ENCODE measurements at places on chromosomes 4 and X.
A peak's percentile ranks its signal among the peaks of the same experiment; 100 is the strongest.

GRCh38 chrX:123859409-123859845, 426 bp upstream of the XIAP start:
- DNase-seq = no peak

DNA sequence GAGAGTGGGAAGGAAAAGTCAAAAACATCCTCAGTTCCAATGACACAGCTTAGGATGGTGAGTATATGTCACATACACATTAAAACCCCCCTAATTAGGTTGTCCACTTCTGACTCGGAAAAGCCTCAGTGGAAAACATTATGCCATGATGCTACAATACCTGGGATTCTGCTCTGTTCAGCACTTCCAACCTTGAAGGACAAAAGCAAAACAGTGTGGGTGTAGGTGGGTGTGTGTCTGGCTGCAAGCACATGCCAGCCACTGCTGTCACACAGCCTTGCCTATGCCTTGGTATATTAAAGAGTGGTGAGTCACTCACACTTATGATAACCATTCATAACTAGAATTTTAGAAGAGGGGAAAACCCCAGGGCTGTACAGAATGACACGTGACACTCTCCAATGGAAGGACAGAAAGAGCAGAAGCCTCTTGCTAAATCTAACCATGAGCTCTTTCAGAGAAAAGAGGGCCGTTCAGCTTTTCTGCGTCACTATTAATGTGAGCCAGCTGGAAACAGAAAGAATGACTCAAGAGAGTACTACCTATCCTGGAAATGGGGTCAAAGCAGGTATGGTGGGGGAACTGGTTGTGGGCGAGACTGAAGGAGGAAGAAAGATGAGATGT, 159.6 kb downstream of the TET2 start:
- DNase-seq = no peak

GRCh38 chr4:18214411-18215055, 193.0 kb upstream of the LCORL start:
- no peak for DNase-seq

- DNase-seq = no peak
Measured at GRCh38 chrX:57741107-57741506, 61.0 kb upstream of the NLRP2B start.

GRCh38 chr4:177879851-177880250, 437.6 kb upstream of the AGA start:
- no peak for DNase-seq

GRCh38 chr4:7750972-7751371, 188.7 kb downstream of the AFAP1 start:
- no peak for DNase-seq

- no peak for DNase-seq
Measured at GRCh38 chrX:116170511-116170910, at the start of gene AGTR2. AGTR2 (plus strand) TSS chrX:116170744; CDS start chrX:116172281, 1,537 bp downstream.

DNA sequence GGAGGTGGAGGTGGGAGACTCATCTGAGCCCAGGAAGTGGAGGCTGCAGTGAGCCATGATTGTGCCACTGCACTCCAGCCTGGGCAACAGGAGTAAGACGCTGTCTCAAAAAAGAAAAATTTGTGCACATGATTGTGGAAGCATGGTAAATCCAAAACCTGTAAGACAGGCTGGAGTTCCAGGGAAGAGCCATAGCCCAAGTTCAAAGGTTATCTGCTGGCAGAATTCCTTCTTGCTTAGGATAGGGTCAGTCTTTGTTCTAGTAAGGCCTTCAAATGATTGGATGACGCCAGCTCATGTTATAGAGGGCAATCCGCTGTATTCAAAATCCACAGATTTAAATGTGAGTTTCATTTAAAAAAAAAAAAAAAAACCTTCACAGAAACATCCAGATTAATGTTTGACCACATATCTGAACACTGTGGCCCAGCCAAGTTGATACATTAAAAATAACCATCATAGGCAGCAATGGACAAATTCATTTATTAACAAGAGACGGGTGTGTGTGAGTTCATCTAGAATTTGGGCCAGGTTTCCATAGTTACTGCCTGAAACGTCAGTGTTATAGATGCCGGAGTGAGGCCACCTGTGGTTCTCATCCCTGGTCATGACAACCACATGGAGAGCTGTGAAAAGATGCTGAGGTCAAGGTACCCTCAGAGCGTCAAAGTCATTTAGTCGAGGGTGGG, 35.2 kb upstream of the SLC2A9 start:
- no peak for DNase-seq

- no peak for DNase-seq
Measured at GRCh38 chr4:62661821-62662220, 1461.7 kb downstream of the ADGRL3 start.

GRCh38 chrX:20284992-20285391, 18.3 kb upstream of the RPS6KA3 start:
- no peak for DNase-seq

DNA sequence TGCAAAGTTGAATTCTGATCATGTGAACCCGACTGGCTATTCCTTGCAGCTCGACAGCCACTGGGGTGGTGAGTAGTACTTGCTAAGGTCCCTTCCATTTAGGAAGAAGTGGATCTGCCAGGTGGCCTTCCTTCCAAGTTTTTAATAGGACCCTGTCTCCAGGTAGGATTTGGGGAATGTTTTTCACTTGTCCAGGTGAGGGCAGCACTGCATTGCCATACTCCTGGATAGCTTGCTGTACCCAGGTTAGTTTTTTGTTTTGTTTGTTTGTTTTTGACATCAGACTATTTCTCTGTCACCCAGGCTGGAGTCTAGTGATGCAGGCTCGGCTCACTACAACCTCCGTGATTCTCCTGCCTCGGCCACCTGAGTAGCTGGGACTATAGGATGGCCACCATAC, 29.8 kb downstream of the SAGE1 start:
- DNase-seq = peak; percentile 34

DNA sequence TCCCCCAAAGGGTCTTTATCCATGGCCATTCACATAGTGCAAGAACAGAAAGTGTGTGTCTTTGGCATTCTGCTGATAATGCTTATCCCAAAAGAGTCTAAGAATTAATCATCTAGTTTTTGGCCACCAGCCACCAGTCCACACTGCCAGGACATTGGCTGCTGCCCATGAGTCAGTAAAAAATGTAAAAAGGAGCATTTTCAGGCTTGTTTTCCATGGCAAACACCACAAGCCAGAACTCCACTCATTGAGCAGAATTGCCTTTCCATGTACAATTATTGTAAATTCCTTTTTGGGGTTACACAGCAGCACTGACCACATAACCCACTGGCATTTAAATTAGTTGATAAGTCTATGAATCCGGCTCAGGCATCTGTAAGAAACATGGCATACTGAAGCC, 89.2 kb upstream of the PRDX4 start:
- DNase-seq = no peak

- no peak for DNase-seq
Measured at GRCh38 chr4:8336412-8337075, 67.0 kb downstream of the HTRA3 start.

- no peak for DNase-seq
Measured at GRCh38 chr4:167469436-167469835, 235.1 kb upstream of the SPOCK3 start.

DNA sequence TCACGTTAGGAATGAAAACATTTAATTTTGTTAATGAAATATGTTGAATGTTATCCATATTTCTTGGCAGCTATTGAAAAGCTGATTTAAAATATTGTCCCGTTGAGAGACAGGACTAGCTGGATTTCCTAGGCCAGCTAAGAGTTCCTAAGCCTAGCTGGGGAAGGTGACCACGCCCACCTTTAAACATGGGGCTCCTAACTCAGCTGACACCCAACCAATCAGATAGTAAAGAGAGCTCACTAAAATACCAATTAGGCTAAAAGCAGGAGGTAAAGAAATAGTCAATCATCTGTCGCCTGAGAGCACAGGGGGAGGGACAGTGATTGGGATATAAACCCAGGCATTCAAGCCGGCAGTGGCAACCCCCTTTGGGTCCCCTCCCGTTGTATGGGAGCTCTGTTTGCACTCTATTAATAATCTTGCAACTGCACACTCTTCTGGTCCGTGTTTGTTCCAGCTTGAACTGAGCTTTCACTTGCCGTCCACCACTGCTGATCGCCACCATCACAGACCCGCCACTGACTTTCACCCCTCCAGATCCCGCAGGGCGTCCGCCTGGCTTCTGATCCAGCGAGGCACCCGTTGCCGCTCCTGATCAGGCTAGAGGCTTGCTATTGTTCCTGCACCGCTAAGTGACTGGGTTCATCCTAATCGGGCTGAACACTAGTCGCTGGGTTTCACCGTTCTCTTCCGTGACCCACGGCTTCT, 308.9 kb downstream of the GLUD2 start:
- DNase-seq = no peak

GRCh38 chr4:183391204-183391603, 53.2 kb upstream of the CDKN2AIP start:
- no peak for DNase-seq

DNA sequence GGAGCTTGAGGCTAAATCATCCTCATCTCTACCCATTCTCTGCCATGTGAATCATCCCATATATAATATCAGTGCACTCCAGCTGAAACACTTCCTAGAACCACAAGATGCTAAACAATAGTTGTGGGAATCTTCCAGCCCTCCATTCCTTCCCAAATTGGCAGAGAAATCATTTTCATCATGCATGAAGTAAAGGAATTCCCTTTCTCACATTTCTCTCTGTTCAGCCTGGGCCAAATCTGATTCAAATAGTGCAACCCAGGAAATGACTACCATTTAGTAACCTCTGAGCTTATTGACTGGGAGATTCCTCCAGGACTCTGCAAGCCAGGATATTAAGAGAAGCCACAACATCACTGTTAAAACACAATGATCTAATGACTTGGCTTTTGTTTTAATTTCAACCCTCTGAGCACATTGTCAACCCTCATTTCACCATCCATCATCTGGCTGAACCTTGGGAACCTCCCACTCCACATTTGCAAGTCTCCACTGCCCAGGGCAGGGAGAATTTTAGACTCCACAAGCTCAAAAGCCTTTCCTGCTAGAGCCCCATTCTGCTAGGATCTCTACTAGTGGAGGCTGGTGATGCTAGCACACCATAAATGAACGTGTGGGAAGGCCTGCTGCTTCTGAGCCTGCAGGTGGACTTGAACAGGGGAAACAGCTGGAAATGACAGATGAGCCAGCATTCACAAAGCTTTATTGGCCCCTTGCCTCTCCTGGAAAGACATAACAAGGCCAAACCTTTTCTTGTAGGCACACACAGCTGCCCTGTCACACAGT, 133.9 kb downstream of the TET2 start:
- DNase-seq = no peak
